ENCODE measurements at places on chromosomes 11 and 22.

DNA sequence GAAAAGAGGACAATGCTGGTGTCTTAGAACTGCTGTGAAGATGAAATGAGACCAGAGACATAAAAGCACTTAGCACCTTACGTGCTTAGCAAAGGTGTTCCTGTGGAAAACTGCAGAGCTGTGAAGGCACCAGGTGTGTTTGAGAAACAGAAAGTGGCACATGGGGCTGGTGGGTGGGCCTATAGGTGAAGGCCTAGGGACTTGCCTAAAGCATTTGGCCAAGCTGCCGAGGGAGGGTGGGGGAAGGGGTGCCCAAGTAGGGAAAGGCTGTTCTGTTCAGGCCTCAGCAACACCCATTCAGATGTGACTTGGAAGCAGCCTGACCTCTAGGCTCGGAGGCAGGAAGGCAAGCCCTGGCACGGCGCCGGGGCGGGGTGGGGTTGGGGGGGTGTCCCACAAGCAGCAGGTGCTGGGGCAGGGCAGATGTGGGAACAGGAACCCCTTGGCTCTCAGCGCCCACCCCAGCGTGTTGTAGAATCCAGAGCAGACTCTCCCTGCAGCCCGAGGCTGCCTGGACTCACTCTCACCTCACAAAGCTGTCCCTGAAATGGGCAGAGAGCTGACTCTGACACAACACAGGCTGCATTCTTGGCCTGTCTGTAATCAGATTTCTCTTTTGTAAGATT lies 366.7 kb upstream of the NARS2 start:
- no peak for DNase-seq

- DNase-seq = no peak
Observed at GRCh38 chr11:86923999-86924766, 31.0 kb downstream of the FZD4 start.

GRCh38 chr11:87141980-87142514 lies 104.3 kb downstream of the TMEM135 start:
- no peak for DNase-seq

DNA sequence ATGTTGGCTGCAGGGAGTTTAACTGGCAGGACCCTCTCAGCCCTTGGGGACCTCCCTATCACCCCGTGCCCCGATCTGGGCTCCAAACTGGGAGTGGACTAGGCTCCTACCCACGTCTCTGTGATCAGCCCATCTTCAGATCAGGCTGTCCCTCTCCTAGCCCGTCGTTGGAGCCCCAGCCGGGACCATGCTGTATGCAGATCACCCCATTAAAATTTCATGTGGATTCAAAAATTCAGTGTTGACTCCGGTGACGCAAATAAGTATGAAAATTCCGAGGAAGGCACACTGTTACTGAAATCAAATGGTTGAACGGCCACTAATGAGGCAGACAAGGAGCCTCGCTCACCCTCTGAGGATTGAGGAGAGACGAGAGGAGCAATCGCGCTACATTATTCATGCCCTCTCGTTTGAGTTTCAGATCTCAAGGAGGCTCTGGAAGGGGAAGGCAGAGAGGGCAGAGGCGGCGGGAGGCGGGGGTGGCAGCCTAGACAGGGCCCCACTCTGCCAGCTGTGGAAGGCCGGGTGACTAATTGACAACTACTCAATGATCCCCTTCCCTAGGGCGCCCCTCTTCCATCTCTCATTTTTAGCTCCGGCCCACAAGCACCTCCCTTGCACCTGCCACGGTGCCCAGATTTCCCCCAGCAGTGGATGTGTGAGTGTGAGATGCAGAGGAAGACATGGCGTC lies 255.4 kb downstream of the MIAT start:
- DNase-seq = no peak

DNA sequence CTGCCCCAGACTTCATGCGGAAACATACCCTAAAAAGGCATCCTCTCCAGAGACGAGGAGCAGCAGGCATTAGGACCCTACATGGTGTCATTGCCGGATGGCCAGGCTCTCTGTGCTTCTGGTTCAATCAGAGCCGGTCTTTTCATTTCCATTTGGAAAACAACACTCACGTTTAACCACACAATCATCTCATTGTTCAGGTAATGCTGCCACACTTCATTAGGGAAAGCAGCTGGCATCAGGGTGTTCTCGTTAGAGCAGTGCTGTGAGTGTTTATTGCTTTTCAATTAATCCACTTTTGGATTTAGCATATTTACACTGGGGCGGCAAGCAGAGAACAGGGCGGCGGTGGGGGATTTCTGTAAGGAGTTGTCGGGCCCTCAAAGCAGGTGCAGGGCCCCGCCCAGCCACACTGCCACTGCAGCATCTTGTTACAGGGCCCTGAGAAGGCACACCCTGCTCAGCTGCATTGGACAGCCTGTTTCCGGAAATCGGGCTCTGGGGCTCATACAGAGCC lies 338.6 kb downstream of the SHANK2 start:
- peak; percentile 98 for DNase-seq

- DNase-seq = no peak
Observed at GRCh38 chr11:130243816-130244215, 70.9 kb downstream of the ZBTB44 start.

DNA sequence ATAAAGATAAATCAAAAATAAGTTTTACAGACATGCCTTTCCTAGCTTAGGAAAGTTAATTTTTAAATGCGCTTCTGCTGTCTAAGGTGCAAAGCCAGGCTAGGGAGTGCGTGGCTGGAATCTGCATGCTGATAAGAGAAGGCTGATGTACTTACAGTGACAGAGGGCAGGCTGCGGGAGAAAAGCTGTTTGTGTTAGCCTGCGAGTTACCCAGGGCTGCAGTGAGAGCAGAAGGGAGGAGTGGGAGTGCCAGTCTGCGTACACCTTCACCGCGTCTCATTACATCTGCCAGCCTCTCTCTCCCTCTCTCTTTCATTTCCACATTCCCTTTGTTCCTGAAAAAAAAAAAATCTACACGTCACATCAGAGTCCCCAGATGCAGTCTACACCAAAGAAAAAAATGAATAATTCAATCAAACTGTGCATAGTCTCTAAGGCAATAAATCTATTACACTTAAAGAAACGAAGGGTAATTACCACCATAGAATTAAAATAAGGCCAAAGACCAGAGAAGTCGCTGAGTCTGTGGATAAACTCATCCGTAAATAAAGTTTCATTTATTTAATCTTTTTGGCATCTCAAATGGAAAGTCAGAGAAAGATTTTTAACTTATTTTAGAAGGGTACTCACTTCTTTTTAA lies 126.4 kb upstream of the C11orf58 start:
- no peak for DNase-seq

GRCh38 chr11:46006418-46007070 lies 84.1 kb downstream of the LARGE2 start:
- peak; percentile 76 for DNase-seq

- no peak for DNase-seq
Observed at GRCh38 chr22:23236026-23236425, 55.7 kb downstream of the BCR start.

GRCh38 chr11:10918698-10919097 lies 60.8 kb upstream of the ZBED5 start:
- no peak for DNase-seq

DNA sequence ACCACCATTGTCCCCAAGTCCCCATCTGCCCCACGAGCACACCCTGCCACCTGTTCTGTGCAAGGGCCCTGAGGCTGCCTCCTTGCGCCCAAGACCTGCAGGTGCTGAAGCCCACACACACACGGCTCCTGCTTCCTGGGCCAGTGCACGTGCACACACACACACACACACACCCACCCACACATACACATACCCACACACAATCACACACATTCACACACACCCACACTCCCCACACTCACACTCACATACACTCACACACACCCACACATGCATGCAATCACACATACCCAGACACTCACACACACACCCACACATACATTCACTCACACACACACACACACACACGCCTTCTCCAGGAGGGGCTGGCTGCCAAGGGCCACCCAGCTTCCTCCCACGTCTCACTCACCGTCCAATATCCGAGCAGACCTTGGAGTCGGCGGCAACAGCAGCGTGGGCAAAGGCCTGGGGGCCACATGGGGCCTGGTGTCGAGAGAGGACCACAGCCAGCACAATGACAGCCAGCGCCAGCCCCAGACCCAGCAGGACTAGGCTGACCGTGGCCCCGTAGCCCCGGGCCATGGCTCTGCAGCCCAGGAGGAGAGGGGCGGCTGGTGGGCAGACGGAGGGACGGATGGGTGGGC lies 616 bp downstream of the GGT5 start:
- no peak for DNase-seq

GRCh38 chr11:83355391-83355790 lies 69.2 kb upstream of the CCDC90B start:
- no peak for DNase-seq

GRCh38 chr11:117017456-117017855 lies 80.8 kb downstream of the SIK3 start:
- no peak for DNase-seq

DNA sequence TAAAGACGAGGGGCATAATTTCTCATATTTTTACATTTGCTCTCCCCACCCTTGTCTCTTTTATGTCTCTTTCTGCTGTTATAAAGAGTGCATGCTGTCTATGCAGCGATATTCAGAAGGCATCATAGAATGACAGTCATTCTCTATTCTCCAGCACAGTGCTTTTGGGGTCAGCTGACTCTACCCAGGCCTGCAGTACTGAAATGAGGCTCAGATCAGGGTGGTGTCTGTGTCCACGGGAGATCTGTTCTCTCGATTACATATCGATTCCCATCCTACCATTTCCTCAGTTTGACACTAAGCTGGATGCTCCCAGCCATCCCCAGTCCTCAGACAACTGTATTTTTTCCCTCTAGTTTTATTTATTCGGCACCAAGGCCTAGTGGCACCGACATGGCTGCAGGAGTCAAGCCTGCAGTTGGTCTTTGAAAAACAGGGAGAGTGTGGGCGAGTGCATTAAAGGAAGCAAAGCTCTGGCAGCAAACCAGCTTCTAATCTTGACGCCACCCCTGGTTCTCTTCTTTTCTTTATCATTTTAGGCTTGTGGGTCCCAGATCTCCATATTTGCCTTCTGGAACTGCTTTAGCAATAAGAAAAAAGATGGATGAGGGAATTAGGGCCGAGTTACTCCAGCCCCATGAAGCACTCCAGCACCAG lies 71.6 kb upstream of the PICALM start:
- DNase-seq = no peak

- DNase-seq = no peak
Observed at GRCh38 chr11:106262852-106263251, 185.4 kb downstream of the AASDHPPT start.

DNA sequence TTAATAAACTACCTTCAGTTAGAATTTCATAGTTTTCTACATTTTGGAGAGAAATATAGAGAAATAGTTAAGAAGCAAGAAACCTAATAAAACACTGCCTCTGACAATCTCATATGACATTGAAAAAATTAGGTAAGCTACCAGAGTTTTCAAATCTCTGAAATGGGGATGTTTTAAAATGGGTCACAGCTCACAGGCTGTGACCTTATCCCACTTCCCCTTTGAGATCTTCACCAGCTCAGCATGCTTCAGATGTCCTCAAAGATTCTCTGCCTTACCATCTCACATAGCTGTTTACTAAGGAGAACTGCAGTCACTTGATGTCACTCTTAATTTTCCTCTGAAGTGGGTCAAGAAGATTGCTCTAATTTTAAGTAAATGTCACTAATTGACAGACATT lies 717.8 kb downstream of the JRKL start:
- DNase-seq = no peak

DNA sequence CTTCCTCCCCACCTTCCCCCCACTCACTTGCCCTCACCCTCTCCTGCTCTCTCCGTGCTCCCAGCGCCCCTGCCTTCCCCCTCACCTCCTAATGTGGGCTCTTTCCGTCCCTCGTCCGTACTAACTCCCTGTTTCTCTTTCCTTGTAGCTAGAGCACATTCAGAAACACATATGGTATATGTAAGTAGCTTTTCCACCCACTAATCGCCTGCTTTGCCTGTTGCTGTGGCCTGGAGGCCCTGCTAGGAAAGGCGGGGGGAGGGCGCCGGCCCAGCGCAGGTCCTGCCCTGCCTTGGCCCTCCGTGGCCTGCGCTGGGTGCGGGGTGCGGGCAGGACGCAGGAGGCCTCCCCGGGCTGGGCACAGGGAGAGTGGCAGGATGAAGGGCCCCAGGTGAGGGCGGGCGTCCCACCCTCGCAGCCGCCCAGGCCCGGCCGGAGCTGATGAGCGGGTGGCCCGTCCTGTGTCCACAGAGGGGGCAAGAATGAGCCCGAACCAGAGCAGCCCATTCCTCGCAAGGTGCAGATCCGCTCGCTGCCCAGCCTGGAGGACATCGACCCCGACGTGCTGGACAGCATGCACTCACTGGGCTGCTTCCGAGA lies 41.7 kb downstream of the MOB2 start:
- no peak for DNase-seq

DNA sequence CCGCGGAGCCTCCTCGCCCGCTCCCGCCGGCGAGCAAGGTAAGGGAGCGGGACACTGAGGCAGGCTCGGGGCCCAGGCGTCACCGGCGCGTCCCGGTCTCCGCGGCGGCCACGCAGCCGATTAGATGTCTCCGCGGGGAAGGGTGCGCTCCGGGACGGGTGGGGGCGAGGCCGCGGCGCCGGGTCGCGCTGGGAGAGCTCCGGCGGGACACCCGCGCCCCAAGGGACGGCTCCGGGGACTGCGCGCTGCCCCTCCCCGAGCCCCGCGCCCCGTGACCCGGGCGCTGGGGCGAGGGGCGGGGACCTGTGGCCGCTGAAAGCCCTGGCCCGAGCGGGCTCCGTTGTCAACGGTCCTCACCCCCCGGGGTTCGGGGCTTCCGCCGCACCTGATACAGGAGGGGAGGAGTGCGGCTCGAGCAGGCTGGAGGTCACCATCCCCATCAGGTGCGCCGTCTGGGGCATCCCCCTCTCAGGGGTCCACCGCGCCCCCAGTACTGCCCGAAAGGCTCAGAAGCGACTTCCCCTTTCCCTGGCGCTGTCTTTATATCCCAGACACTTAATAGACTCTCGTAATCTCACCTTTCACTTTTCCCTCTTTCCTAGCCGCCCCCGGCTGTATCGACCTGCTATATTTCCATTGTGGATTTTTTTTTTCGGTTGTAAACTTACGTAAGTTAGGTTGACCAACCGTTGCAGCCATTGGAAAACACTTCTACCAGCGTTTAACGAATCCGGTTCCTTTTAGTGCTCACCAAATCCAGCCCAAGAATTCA lies 573 bp downstream of the PPFIA1 start:
- DNase-seq = no peak

- peak; percentile 44 for DNase-seq
Observed at GRCh38 chr11:102666331-102666957, 39.1 kb downstream of the MMP27 start.

DNA sequence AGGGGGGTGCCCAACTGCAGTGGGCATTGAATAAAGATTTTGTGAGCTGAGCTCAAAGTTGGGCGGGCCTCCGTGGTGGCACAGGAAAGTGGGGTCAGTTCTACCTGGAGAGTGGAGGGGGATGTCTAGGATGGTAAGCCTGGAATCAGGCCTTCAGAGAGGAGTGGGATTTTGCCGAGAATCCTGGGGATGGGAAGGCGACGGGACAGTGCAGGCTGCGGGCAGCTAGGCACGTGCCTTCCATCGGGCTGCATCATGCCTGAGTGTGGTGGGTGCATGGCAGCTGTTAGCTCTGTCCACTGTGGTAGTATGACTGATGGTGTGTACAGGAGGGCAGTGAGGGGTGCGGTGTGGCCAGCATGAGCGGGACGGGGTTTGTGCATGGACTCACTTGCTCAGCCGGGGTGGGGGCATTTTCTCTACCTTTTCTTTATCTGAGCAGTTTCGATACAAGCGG lies 3.6 kb downstream of the SHANK3 start:
- no peak for DNase-seq

Measured in NCI-H2081 (cell line).